ENCODE measurements at places on chromosomes 3 and 15.

DNA sequence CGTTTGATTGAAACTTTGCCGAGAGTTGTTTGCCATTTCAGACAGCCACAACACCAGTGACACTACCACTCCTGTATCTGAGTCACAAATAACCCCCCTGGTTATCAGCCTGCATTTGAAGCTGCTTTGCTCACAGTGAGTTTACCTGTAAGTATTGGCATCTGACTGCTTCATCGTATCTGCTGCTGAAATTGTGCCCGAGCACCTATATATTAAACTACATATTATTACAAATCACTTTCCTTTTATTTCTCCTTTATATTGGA is 39.2 kb upstream of the SPSB4 start:
- DNase-seq: no peak

- DNase-seq: no peak
Observed at GRCh38 chr3:60631509-60631908, 619.7 kb downstream of the FHIT start.

DNA sequence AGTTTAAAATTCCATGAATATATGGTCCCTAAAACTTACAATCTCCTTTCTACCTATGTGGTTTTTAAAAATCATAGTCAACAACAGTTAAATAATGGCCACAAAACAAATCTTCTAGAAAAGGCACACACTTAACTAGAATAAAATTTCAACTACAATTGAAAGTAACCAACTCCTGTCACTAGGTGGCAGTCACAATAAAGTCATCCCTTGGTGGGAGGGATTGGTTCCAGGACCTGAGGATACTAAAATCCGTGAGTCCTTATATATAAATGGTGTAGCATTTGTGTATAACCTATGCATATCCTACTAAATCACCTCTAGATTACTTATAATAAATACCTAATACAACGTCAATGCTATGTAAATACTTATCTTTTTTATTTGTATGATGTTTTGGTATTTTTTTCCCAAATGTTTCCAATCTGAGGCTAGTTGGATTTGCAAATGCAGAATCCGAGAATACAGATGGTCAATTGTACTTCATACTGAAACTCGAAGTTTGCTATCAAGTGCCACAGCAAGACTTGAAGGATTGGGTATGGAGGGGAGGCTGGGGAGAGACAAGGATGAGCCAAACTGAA is 172.6 kb downstream of the FMN1 start:
- no peak for DNase-seq

GRCh38 chr15:74505837-74506514 is 35.0 kb upstream of the ARID3B start:
- no peak for DNase-seq

DNA sequence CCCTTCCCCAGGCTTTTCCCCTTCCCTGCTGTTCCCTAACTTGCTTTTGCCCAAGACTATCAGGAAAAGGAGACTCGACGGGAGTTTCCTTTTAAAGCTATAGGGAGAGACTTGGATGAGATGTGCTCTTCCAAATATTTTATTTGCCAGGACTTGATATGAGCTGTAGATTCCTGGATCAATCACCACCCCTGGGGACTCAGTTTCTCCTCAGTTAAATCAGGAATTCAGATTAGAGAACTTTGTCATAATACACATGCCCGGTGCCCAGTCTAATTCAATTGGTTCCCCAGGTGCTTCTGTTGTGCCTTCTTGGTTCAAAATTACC is 46.6 kb downstream of the SMAD6 start:
- no peak for DNase-seq

GRCh38 chr3:45409921-45410320 is 21.5 kb downstream of the LARS2 start:
- DNase-seq: no peak

DNA sequence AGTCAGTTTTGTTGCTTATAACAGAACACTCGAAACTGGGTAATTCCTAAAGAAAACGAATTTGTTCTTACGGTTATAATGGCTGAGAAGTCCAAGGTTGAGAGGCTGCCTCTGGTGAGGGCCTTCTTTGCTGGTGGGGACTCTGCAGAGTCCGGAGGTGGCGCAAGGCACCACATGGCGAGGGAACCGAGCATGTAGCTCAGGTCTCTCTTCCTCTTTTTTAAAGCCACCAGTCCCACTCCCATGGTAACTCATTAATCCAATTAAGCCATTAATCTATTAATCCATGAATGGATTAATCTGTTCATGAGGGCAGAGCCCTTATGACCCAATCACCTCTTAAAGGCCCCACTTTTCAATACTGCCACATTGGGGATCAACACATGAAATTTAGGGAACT is 50.0 kb downstream of the ROPN1B start:
- no peak for DNase-seq
